ENCODE measurements at places on chromosomes 16 and 17. TPM values are rescaled to one million over a fixed set of nuclear protein-coding genes. Genes with fewer than 3 reads are reported as not detected.

- DNase-seq = no peak
Observed at GRCh38 chr17:68178831-68179230, 69.0 kb upstream of the AMZ2 start.

The FOXN1 gene
- polyA plus RNA-seq = 0.33 TPM

The FBXO39 gene
- polyA plus RNA-seq = 0.11 TPM

GRCh38 chr16:70608521-70608920 lies 37.8 kb upstream of the IL34 start:
- no peak for DNase-seq

GRCh38 chr17:1967213-1967612 lies 57.9 kb downstream of the RTN4RL1 start:
- DNase-seq = no peak
